ENCODE measurements at places on chromosomes 3 and 15.

GRCh38 chr3:112308151-112308911, 14.3 kb upstream of the SLC9C1 start:
- DNase-seq: no peak

DNA sequence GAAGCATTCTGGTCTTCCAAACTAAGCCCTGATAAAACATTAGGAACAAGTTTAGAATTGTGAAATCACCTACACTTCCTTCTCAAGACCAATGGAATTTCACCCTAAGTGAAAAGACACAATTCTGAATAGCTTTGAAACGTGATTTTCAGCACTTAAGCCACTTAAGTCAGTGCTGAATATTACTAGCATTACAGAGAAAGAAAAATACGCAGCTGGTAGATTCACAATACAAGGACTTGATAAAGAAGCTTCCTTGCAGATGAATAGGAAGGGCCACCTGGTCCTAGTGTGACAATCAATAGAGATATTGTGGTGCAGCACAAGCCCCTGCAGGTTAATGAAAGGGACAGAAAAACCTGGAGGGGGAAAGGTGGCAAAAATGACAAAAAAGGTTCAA, 353.1 kb upstream of the ALCAM start:
- no peak for DNase-seq

GRCh38 chr3:65024148-65024547, 336.3 kb upstream of the ADAMTS9 start:
- DNase-seq: no peak

DNA sequence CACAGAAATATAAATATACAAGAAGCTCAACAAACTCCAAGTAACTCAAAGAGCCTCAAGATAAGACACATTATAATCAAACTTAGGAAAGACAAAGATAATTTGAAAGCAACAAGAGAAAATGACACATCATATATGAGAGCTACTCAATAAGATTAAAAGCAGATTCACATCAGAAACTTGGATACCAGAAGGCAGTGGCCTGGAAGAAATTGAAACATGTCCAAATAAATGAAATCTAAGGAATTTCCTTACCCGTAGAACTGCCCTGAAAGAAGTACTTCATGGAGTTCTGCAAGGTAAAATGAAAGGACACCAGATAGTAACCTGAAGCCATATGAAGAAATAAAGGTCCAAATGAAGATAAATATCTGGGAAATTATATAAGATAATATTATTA, 113.9 kb downstream of the LSAMP start:
- no peak for DNase-seq

GRCh38 chr15:65870889-65871533, 1.7 kb downstream of the RAB11A start:
- no peak for DNase-seq

DNA sequence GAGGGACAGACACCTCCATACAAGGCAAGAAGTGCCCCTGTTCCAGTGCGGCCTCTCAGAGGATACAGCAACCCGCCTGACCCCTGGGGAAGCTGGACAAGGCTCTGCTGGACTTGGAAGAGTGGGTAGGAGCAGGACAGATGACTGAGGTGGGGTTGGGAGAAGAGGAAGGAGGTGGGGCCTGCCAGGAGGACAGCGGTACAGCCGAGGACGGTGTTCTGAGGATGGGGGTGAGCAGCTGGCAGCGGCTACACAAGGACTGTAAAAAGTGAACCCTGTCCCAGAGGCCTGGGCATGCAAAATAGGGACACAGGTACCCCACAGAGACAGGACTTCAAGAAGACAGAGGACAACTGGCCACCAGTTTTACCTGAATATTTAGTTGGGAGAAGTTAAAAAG, 23.5 kb upstream of the ELP6 start:
- DNase-seq: no peak

- DNase-seq: no peak
Observed at GRCh38 chr3:24048843-24049242, 103.8 kb downstream of the NR1D2 start.

GRCh38 chr3:88987776-88988175, 119.6 kb upstream of the EPHA3 start:
- DNase-seq: no peak

DNA sequence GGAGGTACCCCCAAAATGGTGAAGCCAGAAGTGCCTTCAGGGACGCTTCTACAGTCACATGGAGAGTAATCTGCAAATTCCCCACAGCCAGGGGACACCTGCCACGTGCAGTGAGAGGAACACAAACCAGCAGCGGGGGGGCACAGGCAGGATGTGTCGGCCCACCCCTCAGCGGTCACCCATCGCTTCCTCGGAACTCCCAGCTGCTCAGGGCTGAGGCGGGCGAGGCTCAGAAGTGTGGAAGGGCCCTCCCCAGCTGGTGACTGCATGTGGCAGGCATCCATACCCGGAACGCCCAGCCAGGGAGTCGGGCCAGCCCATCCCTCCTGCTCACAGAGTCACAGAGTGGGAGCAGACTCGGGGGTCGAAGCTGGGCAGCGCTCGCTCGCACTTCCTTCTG, 63.7 kb downstream of the SLC12A8 start:
- DNase-seq: no peak

GRCh38 chr3:62667714-62668113, 207.5 kb downstream of the CADPS start:
- no peak for DNase-seq

DNA sequence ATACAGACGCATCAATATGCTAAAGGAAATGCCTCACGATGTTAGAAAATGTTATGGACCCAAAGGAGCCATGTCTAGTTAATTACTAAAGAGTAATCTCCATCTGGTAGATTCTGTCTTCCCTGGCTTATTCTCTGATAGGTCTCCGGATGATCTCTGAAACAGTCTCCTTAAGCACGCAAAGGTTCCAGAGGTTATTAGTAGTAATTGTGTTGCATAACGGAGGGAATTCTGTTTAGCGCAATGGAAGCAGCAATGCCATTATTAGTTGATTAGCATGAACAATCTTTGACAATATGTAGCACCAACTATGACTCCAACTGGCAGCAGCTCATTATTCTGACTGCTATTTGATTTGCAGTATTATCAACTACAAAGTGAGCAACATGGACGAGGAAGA, 952.5 kb upstream of the SEMA6D start:
- DNase-seq: no peak

DNA sequence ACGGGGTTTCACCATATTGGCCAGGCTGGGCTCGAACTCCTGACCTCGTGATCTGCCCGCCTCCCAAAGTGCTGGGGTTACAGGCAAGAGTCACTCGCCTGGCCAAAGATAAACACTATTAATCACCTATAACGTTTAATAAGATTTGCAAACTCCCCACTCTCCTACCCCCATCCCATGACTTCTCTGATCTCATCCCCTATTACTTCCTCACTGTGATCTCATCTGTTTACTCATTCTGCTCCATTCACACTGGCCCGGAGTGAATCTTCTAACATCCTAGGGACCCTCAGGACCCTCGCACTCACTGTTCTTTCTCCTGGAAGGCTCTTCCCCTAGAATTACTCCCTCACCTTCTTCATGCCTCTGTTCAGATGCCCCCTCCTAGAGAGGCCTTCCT, 78.9 kb downstream of the DGKG start:
- DNase-seq: no peak

GRCh38 chr3:110344487-110344886, 727.1 kb upstream of the NECTIN3 start:
- no peak for DNase-seq

DNA sequence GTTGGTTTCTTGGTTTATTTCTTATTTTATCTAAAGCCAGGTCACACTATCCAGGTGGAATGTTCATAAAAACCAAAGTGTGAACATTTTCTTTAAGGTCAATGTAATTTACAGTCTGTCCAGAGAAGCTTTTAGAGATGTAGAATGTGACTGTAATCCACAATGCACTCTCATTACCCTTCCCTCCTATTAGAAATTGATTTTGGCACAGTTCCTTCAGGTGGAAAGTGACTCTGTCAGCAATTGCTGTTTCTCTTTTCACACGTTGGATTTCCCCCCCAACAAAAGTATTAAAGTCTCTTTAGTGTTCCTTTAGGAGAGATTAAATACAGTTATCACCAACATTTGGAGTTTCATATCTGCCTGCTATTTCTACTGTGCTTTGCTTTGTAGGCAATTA, 31.6 kb upstream of the COPB2 start:
- DNase-seq: no peak

- no peak for DNase-seq
Observed at GRCh38 chr3:167110901-167111300, 269.2 kb downstream of the ZBBX start.

GRCh38 chr3:20307383-20307782, 121.4 kb upstream of the SGO1 start:
- DNase-seq: no peak

DNA sequence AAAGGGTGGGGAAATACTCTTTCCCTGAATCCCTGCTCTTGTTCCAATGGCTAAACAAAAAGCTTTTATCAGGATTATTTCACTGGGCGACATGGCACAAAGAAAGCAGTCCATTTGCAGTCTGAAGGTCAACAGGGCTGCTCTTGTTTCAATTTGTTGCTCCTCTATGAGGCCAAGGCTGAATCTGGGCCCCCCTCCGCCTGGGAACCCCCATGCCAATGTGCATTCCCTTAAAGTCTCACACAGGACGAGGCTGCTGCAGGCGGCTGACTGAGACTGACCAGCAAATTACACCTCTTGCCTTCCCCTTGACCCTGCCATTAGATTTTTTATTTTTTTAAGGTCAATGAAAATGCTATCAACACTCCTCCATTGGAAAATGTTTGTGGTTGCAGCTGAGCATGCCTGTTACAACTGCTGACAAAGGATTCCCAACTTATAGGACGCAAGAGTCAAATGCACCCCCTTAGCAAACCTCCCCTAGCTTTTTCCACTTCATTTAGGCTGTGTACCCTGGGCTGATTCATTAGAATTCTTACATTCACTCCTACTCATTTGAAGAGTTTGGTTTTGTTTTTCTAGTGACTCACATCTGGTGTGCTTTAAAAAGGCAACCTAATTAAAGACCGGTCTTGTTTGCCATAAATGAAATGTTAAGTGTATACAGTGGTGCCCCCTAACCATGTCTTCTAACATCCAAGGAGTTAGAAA, 60.8 kb upstream of the ARHGEF3 start:
- no peak for DNase-seq

DNA sequence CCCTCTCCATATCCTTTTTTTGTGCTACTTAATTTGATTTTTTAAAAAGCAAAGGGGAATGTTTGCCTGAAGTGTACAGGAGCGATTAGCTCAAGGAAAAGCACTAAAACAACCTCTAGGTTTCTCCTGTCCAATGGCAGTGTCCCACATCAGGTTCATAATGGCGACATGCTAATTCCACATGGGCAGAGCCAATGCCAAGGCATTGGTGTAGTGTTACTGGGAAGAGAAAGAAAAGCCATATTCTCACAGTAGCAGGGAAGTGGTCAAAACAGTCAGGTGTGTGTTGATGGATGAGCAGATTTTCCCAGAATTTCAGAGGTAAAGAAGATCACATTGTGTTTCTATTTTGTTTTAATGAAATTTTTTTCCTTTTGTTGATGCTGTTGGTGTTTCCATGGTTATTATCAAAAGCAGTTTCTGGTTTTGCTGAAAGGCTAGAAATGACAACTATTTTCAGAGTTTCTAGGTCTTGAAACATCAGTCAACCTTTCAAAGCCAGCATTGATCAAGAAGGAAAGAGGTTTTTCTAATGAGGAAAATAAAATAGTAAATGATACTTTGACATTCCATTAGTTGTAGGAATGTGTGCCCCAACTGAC, 65.2 kb downstream of the FNDC3B start:
- no peak for DNase-seq

- DNase-seq: no peak
Observed at GRCh38 chr3:148863297-148863696, 1.8 kb upstream of the CPA3 start.

- no peak for DNase-seq
Observed at GRCh38 chr15:55499151-55499550, 8.9 kb downstream of the DNAAF4 start.

GRCh38 chr3:173109143-173109542, 31.9 kb downstream of the SPATA16 start:
- DNase-seq: no peak

- DNase-seq: no peak
Observed at GRCh38 chr3:155388417-155388816, 94.9 kb upstream of the STRIT1 start.

DNA sequence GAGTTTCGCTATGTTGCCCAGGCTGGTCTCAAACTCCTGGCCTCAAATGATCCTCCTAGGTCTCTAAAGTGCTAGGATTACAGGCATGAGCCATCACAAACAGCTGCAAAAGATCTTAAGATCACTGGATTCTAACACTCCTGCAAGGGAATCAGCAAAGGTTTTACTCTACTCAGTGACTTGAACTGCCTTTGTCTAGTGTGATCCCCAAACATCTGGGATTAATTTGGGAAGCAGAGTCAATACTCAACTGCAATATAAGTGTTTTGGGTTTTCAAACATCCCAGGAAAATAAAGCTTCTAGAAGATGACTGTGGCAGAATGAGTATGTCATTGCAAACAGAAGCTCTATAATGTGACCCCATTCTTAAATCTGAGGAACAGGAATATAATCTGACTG, 7.2 kb downstream of the SPG21 start:
- no peak for DNase-seq

GRCh38 chr3:173513123-173513522, 115.6 kb downstream of the NLGN1 start:
- DNase-seq: no peak

DNA sequence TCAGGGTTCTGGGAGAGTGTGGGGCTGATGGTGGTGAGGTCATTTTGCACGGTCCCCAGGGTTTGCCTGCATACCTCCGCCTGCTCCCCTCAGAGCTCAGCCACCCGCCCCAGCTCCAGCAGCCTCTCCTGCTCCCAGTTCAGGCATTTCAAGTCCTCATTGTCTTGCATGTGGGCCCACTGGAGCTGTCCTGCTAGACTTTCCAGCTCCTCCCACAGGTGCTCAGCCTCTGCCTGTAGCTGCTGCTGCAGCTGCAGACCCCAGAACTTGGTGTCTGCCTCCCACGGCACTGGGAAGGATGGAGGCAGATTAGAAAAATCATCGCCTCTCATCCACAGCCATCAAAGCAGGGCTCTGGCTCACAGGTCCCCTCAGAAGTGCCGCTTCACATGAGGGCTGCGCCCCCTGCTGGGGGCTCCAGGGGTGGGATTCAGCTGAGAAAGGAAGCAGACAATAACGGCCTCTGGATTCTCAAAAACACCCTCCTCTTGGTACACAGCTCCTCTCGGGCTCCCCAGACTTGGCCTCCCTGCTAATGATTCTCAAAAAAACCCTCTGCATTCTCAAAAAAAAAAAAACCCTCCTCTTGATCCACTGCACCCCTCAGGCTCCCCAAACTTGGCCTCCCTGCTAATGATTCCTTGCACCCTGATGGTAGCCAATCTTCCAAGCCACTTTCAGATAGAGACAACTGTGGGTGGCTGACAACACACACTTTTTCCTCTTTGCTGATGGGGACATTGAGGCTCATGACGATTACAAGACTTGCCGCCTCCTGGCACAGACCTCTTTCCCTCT, 89.3 kb upstream of the C2CD4B start:
- DNase-seq: peak; percentile 14

GRCh38 chr15:37933666-37934065, 774 bp upstream of the TMCO5A start:
- DNase-seq: no peak

All from CD8-positive, alpha-beta memory T cell (primary cell).